GM12891 (cell line): ENCODE measurements at places on chromosomes 1 and 21.

GRCh38 chr1:27336756-27337155 lies 5.1 kb upstream of the SYTL1 start:
- no peak for DNase-seq

DNA sequence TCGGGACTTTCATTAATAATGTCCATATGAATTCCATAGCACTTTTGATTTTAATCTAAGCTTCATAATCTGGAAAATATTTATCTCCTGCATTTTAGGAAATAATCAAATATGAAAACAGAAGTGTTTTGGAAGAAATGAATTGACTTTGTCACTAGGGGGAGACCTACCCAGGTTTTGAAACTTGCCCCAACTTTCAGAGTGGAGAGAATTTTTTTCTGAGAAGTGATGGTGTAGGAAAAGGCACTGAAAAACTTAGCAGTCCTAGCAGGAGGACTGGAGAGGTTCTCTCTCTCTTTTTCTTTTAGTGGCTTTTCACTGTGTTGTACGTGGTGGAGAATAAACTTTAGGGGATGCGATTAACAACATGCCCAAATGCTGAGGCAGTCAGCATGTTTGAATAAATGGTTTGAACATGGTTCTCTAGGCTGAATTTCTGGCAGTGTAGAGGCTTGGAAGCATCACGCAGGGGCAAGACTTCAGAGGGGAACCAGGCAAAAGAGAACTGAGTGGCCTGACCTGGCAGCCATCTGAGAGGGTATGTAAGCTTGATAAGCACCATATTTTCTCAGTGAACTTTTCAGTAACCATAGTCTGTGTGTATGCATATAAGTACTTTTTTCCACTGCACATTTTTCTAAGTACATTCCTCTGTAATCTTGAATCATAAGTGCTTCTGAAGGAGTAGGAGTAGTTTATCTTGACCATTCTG lies 68.3 kb upstream of the NEK7 start:
- peak; percentile 7 for DNase-seq

DNA sequence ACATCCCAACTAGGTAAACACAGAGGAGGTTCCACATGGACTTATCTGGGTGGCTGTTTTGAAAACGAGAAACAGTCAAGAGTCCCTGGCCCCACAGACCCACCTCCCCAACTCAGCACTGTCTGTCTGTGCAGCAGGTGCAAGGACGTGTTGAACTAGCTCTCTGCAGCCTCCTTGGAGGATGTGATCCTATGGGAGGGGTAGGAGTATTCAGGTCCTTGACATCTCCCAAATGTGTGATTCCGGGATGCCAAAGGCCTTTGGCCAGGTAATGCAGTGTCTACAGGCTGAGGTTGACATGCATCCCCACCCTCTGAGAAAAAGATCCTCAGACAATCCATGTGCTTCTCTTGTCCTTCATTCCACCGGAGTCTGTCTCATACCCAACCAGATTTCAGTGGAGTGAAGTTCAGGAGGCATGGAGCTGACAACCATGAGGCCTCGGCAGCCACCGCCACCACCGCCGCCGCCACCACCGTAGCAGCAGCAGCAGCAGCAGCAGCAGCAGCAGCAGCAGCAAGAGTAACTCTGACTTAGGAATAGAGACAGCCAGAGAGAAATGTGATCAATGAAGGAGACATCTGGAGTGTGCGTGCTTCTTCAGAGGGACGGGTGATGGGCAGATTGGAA lies 151.6 kb upstream of the CAMK1G start:
- no peak for DNase-seq

GRCh38 chr1:30317921-30318320 lies 405.5 kb downstream of the MATN1 start:
- no peak for DNase-seq

GRCh38 chr1:186671136-186671825 lies 8.9 kb downstream of the PTGS2 start:
- no peak for DNase-seq

- no peak for DNase-seq
Observed at GRCh38 chr1:206496131-206496793, 11.1 kb upstream of the RASSF5 start.

DNA sequence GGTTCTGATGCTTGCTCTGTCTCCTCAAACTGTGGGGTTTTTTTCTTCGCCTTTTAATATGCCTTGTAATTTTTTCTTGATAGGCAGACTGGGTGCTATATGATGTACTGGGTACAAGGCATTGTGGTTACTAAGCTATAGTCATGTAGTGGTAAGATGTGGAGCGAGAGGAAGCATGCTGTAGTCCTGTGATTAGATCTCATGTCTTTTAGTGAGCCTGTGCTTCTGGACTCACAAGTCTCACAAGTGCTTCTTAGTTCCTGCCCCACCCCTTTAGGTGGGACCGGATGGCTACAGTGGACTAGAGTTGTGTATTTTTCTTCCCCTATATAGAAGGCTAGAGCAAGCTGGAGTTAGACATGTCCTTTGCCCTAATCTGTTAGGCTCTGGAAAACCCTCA lies 178.7 kb downstream of the DNM3 start:
- no peak for DNase-seq

DNA sequence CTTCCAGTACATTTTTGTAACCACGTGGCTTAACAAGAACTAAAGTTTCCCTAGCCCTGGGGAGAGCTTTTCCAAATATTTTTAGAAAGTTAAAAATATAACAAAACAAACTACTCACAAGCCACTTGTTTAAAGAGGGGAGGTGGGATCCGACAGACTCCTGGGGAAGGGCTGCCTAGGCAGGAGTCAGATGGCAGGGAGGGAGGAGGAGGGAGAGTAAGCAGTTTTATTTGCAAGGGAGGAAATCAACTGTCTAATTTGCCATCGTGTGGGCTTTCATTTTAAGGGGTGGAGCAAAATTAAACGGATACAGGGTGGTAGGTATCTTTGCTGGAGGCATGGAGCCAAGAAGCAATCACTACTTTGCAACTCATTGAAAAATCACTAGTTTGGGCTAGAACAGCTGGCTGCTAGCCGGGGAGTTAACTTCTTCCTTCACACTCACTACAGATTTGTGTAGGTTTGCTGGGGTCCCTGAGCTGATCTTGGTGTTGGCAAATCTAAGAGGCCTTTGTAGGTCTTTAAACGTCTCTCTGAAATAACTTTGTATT lies 8.8 kb downstream of the BARHL2 start:
- no peak for DNase-seq

DNA sequence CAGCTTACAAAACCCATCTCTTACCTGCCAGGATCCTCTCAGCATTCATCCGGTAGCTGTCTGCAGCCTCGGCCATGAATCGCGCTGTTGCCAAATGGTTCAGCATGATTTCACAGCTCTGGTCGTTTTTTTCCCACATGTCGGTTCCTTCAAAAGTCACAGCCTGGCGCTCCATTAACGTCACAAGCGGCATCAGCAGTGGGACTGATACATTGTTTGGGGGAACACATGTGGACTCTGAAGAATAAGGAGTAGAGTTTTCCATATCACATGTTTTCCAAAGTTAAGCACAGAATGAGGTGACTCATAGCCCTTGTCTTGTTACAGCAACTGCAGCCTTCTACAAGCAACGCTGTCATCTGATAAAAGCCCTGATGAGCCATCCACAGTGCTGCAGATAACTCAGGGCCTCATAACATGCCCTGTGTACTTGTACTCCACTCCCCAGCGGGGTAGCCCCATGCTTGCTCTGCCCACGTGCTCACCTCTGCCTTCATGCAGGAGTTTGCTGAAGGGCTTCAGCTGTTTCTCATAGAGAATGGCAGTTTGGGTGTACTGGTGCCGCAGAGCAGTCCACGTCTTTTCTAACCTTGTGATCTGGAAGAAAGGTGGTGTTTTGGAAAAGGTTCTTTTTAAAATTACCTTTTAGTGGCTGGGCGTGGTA lies 114.2 kb downstream of the BCAR3 start:
- no peak for DNase-seq

DNA sequence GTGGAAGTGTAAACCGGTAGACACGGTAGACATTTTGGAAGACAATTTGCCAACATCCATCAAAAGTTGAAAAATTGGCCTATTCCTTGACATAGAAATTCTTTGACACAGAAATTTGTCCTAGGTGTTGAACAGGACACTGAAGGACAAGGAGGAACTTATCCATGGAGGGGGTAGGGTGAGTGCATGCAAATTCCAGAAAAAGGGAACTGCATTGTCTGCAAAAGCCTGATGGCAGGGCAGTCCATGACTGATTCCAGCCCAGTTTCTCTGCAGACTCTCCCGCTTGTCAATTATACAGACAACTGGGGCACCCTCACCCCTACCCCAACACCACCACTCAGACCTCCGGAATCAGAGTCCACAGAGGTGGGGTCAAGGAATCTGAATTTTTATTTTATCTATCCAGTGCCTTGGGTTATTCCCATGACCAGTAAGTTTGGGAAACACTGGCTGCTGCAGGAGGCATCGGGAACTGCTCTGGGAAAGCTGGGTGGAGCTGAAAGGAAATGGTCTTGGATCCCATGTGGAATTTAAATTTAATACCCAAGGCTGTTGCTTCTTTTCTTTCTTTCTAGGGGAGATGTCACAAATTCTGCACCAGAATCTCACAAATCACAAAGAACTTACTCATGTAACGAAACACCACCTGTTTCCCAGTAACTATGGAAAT lies 103.3 kb upstream of the SLC45A1 start:
- DNase-seq = no peak

- DNase-seq = no peak
Observed at GRCh38 chr1:186146974-186147373, 228.1 kb downstream of the TPR start.

DNA sequence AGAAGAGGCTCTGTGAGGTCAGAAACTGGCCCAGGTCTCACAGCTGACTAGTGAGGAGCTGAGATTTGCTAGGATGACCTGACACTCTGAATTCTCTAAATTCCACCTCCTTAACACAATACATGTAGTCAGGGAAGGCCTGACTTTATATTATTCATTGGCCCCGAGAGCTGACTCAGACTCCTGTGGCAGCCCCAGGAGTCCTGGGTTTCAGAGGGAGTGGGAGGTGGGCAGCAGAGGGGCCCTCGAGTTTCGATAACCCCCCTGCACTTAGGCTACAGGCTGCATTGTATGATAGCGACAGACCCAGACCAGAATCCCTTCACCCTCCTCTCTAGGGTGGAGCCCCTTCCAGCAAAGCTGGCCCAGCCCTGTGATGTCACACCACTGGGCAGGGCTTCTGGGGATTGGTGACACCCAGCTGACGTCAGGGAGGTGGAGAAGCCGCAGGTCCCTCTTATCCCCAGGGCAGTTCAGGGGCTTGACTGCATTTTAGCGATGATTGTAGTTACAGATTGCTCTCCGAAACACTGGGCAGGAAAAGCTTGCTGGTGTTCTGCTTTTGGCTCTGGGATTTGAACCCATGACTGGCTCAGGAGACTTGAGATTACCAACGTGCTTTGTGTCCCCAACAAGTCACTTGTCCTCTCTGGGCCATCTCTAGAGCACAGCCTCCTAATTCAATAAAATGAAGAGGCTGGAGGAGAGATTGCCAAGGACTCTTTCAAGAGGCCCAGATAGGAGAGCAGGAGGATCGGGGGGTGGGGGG lies 17.0 kb upstream of the GPR37L1 start:
- no peak for DNase-seq

- no peak for DNase-seq
Observed at GRCh38 chr1:176111835-176112234, 95.3 kb downstream of the COP1 start.

GRCh38 chr1:32025515-32025914 lies 11.8 kb downstream of the KHDRBS1 start:
- DNase-seq = no peak

GRCh38 chr21:34594566-34595234 lies 20.2 kb downstream of the RCAN1 start:
- no peak for DNase-seq

GRCh38 chr1:100034470-100034869 lies 64.7 kb downstream of the SLC35A3 start:
- DNase-seq = no peak

DNA sequence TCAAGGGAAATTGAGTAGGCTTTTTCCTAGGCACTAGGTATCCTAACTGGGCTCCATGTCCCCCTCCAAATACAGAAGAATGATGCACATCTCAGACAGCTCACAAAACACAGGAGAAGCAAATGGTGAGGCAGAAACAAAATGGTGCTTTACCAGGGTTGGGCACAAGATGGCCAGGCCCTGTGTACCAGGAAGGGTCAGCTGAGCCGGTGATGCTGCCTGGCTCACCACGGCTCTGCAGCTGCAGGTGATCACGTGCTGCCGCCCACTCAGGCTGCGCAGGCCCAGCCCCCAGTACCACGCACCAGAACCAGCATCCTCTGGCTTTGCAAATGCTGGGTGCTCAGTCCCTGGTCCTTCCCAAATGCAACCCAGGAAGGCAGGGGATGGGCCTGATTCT lies 993 bp upstream of the DSCAM start:
- DNase-seq = no peak

GRCh38 chr1:168550971-168551370 lies 7.2 kb upstream of the XCL2 start:
- no peak for DNase-seq

GRCh38 chr1:18634276-18634675 lies 3.6 kb downstream of the PAX7 start:
- DNase-seq = no peak

DNA sequence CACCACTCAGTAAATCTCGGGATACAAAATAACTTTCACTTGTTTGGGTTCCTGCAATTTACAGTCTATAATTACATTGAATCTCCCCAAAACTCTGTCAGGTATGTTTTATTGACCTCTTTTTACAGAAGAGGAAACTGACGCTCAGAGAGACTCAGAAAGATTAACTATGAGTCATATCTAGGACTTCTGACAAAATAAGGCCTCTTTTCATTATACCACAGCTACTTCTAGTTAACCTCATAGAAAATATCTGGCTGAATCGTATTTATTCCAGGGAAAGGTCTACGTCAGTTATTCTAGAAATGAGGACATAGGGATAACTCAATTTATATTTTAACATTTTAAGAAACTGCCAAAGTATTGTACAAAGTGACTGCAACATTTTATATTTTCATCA lies 211.1 kb upstream of the FAM78B start:
- no peak for DNase-seq

DNA sequence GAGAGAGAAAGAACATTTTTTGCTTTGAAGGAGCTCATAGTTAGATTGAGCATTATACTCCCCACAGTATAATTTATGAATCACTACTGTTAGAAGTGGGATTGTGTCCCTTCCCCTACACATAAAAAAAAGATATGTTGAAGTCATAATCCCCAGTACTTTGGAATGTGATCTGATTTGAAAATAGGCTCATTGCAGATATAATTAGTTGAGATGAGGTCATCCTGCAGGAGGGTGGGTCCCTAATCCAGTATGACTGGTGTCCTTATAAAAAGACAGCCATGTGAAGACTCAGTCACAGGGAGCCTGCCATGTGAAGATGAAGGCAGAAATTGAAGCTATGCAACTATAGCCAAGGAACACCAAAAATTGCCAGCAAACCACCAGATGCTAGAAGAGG lies 76.4 kb downstream of the TGFB2 start:
- no peak for DNase-seq

GRCh38 chr1:119887427-119887826 lies 8.9 kb downstream of the ADAM30 start:
- no peak for DNase-seq

- DNase-seq = no peak
Observed at GRCh38 chr1:169236143-169236542, 129.7 kb downstream of the ATP1B1 start.

GRCh38 chr21:42724226-42724920 lies 71.0 kb downstream of the PDE9A start:
- no peak for DNase-seq

- DNase-seq = no peak
Observed at GRCh38 chr1:209707308-209707707, 2.7 kb downstream of the HSD11B1 start.
